Trophoblast cell (in vitro differentiated cells and primary cell): ENCODE measurements at places on chromosomes 5 and 9.
A peak's percentile ranks its signal among the peaks of the same experiment; 100 is the strongest.

DNA sequence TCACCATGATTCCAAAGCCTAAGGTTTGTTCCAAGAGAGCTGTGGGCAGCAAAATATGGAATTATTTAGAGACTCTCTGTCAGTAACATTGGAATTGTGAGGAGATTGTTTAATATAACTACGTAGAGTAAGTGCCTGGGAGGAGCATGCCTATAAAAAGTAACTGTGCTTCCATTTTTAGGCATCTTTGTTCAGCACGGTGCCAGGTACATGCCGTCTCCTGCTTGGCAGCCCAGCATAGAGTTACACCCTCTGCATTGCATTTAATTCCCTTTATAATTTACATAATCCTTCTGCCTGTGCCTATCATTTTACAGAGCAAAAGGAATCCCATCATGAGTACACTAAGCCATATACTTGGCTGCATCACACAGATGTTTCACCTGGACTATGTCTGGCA is 32.1 kb upstream of the ALDH1A1 start:
- peaks cover 5% of the 10 kb centered on the region for H3K4me1 ChIP-seq
- H3K27me3 ChIP-seq: no peaks in the 10 kb centered on the region
- no peaks in the 10 kb centered on the region for H3K36me3 ChIP-seq

GRCh38 chr5:43485406-43485805 is 1.7 kb upstream of the TMEM267 start:
- no peak for DNase-seq
- H3K27me3 ChIP-seq: no peaks in the 10 kb centered on the region
- no peak overlapping the region for H3K4me3 ChIP-seq
- no peaks in the 10 kb centered on the region for H3K4me1 ChIP-seq
- no peak overlapping the region for H3K27ac ChIP-seq

DNA sequence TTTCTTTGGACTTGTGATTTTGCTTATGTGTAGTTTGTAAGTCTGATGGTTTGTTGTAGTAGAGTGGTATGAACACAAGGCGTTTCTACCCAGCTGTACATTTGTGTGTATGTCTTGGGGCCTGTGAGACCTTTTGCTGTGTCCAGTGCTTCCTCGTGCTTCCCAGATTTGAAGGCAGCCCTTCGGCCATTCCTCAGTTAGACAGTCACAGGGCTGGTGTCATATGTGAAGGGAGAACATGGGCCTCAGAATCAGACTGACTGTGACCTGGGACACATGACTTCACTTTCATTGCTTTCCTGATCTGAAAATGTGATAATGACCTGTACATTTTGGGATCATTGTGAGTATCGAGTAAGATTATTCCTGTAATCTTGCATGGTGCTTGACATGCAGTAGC is 140.0 kb downstream of the TRIO start:
- H3K27ac ChIP-seq: no peak overlapping the region
- DNase-seq: no peak
- H3K4me3 ChIP-seq: no peak overlapping the region
- H3K27me3 ChIP-seq: no peaks in the 10 kb centered on the region
- peaks cover 4% of the 10 kb centered on the region for H3K36me3 ChIP-seq

- no peaks in the 10 kb centered on the region for H3K27me3 ChIP-seq
- H3K4me1 ChIP-seq: no peaks in the 10 kb centered on the region
- no peak overlapping the region for H3K27ac ChIP-seq
Measured at GRCh38 chr9:2928411-2928810, 84.5 kb upstream of the PUM3 start.

- DNase-seq: no peak
- H3K27me3 ChIP-seq: no peaks in the 10 kb centered on the region
- no peak overlapping the region for H3K4me3 ChIP-seq
- H3K4me1 ChIP-seq: peaks cover 19% of the 10 kb centered on the region
Measured at GRCh38 chr9:127437497-127438264, 13.5 kb downstream of the ZNF79 start.

DNA sequence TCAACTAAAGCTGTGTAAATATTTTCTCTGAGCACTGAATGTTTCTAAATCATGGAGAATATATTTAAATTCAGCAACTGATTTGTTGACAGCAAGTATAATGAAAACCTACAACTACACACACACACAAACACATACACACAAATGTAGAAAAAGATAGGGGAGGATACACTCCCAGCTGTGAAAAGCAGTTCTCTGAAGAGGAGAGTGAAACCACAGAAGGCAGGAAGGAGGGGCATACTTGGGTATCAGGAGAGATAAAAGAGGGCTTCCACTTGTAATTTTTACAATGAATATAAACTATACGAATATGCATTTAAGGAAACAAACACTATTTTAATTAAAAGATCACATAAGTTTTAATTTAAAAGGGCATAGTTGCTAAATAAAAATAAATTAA is 227.8 kb upstream of the SLC24A2 start:
- no peaks in the 10 kb centered on the region for H3K36me3 ChIP-seq
- H3K27ac ChIP-seq: no peak overlapping the region
- no peaks in the 10 kb centered on the region for H3K27me3 ChIP-seq
- DNase-seq: no peak
- no peaks in the 10 kb centered on the region for H3K4me1 ChIP-seq

DNA sequence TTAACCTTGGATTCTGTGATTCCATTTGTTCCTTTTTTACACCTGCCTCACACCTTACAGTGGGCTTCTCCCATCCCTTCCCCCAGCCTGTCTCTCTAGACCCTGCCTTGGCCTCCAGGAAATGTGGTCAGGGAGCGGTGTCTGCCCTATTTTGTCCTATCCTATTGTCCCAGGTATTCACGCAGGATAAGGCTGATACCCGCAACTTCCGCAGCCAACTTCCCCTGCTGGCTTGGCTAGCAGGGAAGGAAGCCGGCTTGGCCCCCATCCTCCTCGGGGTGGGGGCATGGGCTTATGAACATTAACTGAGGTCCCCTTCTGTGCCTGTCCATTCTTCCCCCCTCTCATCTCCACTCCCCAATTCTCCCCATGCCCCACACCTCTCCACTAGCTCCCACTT is 3.5 kb downstream of the CSF1R start:
- no peak for DNase-seq
- H3K27me3 ChIP-seq: no peaks in the 10 kb centered on the region
- no peak overlapping the region for H3K27ac ChIP-seq
- no peak overlapping the region for H3K4me3 ChIP-seq
- H3K36me3 ChIP-seq: peaks cover 18% of the 10 kb centered on the region

GRCh38 chr9:73294336-73294735 is 142.7 kb downstream of the ANXA1 start:
- no peak overlapping the region for H3K4me3 ChIP-seq
- peak; percentile 15 for DNase-seq
- no peaks in the 10 kb centered on the region for H3K27me3 ChIP-seq
- no peak overlapping the region for H3K27ac ChIP-seq
- no peaks in the 10 kb centered on the region for H3K4me1 ChIP-seq
- H3K36me3 ChIP-seq: no peaks in the 10 kb centered on the region

GRCh38 chr5:151829370-151829769 is 57.6 kb downstream of the G3BP1 start:
- H3K4me3 ChIP-seq: no peak overlapping the region
- H3K27ac ChIP-seq: no peak overlapping the region
- H3K36me3 ChIP-seq: no peaks in the 10 kb centered on the region

DNA sequence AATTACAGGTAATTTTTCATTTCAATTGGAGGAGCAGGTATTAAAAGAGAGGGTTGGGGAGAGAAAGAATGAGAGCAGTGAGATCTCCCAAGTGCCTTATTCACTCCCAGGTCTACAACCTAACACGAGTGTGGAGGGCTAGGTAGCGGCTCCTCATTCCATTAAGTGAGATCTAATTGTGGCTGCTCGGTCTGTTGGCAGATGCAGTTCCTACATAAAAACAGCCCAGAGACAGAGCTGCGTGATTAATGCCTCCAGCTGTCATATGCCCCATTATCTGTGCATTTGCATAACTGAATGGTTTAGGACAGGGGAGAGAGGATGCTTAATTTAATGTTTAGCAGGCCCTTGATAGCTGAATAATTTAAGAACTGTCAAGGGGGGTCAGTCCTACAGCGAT is 100.5 kb downstream of the PSAT1 start:
- peaks cover 14% of the 10 kb centered on the region for H3K4me1 ChIP-seq
- no peaks in the 10 kb centered on the region for H3K27me3 ChIP-seq
- H3K36me3 ChIP-seq: no peaks in the 10 kb centered on the region
- H3K4me3 ChIP-seq: no peak overlapping the region
- DNase-seq: no peak

- no peak overlapping the region for H3K27ac ChIP-seq
- DNase-seq: no peak
- no peaks in the 10 kb centered on the region for H3K27me3 ChIP-seq
- H3K4me1 ChIP-seq: no peaks in the 10 kb centered on the region
- H3K36me3 ChIP-seq: no peaks in the 10 kb centered on the region
- H3K4me3 ChIP-seq: no peak overlapping the region
Measured at GRCh38 chr5:28896949-28897348, 1858.6 kb upstream of the CDH9 start.

- peak overlapping the region; percentile 57 for H3K27ac ChIP-seq
- peak; percentile 78 for DNase-seq
- no peak overlapping the region for H3K4me3 ChIP-seq
Measured at GRCh38 chr9:128271112-128271511, 4.7 kb downstream of the GOLGA2 start.

DNA sequence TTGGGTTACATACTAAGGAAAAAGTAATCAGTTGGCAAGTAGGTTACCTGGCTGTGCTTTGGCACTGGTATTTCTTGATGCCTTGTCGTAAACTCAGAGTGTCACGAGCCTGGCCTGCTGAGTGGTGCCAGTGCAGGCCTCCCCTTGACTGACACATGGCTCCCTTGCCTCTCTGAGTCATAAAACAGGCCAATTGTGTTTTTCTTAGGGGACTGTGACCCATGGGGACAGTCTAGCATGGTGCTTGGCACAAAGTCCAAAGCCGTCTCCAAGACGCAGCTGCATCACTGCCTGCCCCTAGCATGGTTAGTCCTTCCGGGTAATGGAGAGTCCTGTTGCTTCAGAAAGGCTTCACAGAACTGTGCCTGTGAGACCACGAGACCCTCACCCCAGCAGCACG is 132.5 kb downstream of the MVB12B start:
- no peak overlapping the region for H3K27ac ChIP-seq
- no peak overlapping the region for H3K4me3 ChIP-seq
- H3K4me1 ChIP-seq: no peaks in the 10 kb centered on the region

GRCh38 chr5:64163746-64164145 is 1.9 kb upstream of the RNF180 start:
- no peak for DNase-seq
- H3K27me3 ChIP-seq: peaks cover 8% of the 10 kb centered on the region
- H3K27ac ChIP-seq: no peak overlapping the region
- H3K36me3 ChIP-seq: no peaks in the 10 kb centered on the region

DNA sequence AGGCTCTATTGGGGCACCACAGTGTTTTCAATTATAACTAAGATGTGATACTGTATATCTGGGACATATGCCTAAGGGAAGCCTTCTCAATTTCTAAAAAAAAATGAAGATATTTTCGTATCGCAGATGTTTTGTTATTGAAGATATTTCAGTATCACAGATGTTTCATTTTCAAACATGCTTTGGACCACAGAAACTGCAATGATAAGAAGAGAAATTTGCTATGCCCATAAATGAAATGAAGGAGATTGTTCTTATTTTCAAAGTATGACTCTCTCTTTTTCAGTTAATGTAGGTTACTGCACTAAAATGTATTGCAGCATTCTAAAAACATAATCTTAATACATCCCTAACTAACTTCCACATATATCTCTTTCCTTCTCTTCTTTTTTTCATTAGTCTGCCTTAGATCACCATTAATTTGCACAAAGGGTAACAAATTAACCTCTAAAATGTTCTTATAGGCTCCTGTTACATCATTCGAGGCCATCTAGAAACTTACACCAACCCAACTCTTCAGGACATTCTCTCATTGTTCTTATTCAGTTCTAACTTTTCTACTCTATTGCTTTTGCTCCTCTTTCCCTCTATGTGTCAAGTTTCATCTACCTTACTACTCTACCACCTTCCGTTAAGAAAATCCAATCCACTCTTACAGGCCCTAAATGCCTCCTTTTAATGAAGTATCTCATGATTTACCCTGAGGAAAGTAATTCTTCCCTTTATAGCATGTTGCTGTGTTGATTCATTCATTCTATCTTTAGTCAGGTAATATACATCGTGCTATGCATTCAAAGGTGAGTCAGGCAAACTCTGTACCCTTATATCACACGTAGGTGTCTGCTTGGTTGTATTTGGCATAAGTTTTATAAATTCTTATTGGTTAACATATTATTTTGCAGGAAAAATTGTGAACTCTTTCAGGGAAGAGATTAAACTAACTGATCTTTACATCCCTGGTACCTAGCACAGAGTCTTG is 70.5 kb downstream of the ST8SIA4 start:
- H3K4me3 ChIP-seq: no peak overlapping the region
- no peaks in the 10 kb centered on the region for H3K4me1 ChIP-seq
- H3K27ac ChIP-seq: no peak overlapping the region
- H3K36me3 ChIP-seq: no peaks in the 10 kb centered on the region
- H3K27me3 ChIP-seq: no peaks in the 10 kb centered on the region
- no peak for DNase-seq

- H3K27ac ChIP-seq: no peak overlapping the region
- no peaks in the 10 kb centered on the region for H3K27me3 ChIP-seq
- no peaks in the 10 kb centered on the region for H3K36me3 ChIP-seq
Measured at GRCh38 chr5:98248949-98249348, 524.5 kb upstream of the RGMB start.

- no peak for DNase-seq
- peaks cover 15% of the 10 kb centered on the region for H3K36me3 ChIP-seq
- no peak overlapping the region for H3K27ac ChIP-seq
- no peaks in the 10 kb centered on the region for H3K27me3 ChIP-seq
- no peak overlapping the region for H3K4me3 ChIP-seq
Measured at GRCh38 chr9:129904734-129905133, 69.5 kb downstream of the USP20 start.

DNA sequence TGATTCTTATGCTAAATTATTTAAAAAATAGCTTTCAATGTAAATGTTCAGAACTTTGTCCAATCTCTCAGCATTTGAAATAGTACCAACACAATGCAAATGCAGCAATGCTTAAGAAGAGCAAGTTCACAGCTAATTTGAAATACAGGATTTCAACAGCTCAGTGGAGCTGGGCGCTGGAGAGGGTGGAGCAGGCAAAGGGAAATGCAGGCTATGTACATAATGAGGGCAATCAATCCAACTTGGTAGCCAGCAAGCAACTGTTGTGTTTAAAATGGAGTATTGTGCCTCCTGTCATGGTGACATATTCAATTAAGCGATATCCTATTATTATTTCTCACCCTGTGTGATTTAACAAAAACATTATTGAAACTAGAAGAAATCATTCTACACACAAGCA is 568.8 kb downstream of the PSAT1 start:
- no peaks in the 10 kb centered on the region for H3K36me3 ChIP-seq
- H3K4me3 ChIP-seq: no peak overlapping the region
- no peak overlapping the region for H3K27ac ChIP-seq
- DNase-seq: no peak
- no peaks in the 10 kb centered on the region for H3K27me3 ChIP-seq
- no peaks in the 10 kb centered on the region for H3K4me1 ChIP-seq

DNA sequence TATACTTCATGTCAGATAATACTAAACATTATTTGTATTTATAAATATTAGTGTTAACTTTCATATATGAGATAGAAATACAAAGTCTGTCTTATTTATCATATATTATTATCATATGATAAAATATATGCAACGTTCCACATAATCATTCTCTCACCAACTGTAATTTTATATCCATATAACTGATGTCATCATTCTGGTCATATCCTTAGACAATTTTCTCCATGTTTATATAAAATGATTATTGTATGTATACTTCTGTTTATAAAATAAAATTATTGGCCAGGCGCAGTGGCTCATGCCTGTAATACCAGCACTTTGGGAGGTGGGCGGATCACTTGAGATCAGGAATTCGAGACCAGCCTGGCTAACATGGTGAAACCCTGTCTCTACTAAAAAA is 2007.1 kb downstream of the EFNA5 start:
- no peaks in the 10 kb centered on the region for H3K27me3 ChIP-seq
- no peak overlapping the region for H3K4me3 ChIP-seq
- H3K4me1 ChIP-seq: no peaks in the 10 kb centered on the region
- no peak overlapping the region for H3K27ac ChIP-seq
- no peak for DNase-seq
